ENCODE measurements at places on chromosomes 12 and 14.

DNA sequence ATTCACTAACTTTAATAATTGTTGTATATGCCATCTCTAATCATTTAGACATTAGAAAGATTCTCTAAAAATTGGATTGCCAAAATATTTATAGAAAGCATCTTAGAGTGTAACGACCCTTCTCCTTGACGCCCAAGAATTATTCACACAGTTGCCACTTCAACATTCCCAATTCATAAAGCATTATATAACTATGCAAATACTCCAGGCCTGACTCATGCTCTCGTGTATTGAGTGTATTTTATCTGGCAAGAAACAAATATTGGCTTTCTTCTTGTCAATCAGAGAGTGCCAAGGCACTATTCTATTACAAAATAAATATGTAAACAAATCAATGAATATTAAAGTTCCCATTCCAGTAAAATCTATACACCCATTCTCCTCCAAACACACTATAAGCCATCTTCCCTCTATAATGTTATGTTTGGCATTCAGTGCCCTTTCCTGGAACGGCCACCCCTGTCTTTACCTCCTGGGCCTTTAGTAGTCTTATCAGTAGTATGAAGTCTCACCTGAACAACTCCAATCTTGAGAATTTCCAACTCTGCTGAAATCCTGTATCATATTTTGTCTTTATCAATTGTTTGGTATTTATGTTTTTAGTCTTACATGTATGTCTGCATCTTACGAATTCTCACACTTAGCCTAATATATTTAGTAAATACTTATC, 182.6 kb downstream of the PIK3C2G start:
- no peak for DNase-seq

- no peak for DNase-seq
Measured at GRCh38 chr14:90808759-90809529, 7.3 kb downstream of the TTC7B start.

GRCh38 chr14:50001999-50002925, 109.4 kb downstream of the ARF6 start:
- no peak for DNase-seq

- DNase-seq, result no peak
Measured at GRCh38 chr12:88638388-88638787, 58.1 kb upstream of the KITLG start.

GRCh38 chr12:108457734-108458361, 57.2 kb upstream of the FICD start:
- DNase-seq, result no peak

- no peak for DNase-seq
Measured at GRCh38 chr12:42409471-42409870, 83.5 kb downstream of the PPHLN1 start.

DNA sequence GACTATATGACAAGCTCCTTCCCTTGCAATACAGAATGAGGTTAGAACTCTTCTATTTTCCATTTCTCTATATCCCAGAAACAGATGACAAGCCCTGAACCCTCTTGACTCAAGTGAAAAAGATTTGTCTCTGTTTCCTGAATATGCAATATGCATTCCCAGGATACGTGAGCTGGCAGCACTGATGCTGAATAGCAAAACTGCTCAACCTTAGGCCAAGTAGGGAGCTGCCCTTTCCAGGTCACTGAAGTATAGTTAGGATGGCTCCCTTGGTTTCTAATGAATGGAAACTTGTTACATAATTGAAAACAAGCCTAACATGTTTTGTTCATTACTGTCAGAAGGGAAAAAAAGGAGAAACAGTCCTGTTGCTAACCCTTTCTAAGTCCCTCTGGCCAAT, 47.9 kb upstream of the PLEKHG7 start:
- DNase-seq, result no peak

DNA sequence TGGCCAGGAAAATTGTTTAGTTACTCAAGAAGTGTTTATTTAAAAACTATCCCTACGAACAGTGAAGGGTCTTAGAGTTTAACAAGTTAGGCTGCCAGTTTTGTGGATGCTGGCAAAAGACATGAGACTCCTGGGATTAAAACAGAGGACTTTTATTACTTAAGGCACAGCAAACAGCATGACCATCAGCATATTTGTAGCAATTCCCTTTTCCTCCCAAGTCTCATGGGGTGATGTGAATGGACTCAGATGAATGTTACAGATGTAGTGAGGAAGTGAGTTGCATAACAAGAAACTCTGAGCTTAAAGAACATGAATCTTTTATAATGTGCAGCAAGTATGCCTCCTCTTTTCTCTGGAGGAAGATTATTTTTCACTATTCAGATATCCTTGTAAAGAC, 695.8 kb downstream of the RPS29 start:
- no peak for DNase-seq

DNA sequence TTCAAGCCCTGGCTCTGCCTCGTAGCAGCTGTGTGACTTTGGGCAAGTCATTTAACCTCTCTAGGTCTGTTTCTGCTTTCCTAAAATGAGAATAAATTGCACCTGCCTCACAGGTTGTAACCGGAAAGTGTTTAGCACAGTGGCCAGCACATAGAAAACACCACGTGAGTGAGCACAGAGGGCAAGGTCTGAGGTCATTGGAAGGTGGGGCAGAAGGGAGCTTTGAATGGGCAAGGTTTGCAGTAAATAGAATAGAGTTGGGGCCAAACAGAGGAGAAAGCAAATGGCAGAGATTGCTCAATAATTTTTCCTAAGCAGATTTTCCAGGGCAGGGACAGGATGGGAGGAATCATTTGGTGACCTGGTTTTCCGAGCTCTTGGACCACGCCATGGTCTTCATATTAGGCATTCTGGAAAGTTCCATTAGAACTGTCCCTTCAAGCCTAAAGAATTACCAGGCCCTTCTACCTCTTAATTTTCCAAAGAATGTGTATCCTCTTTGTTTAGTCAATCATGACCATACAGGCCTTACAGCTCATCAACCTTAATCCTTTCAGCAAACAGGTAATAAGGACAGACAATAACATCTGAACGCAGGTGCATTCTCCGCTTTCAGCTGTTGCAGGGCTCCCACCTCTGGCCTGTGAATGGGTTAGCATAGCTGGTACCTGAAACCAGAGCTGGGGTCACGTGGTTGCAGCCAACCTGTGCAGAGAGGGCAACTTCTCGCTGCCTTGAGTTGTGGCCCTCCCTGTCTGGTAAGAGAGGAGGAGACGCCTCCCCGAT, 53.8 kb downstream of the VWF start:
- DNase-seq, result no peak

Data from chondrocyte (in vitro differentiated cells).